Body of pancreas (tissue), 4 donors: ENCODE measurements at places on chromosomes 13 and 19. TPM values are rescaled to one million over a fixed set of nuclear protein-coding genes. Genes with fewer than 3 reads are reported as not detected.

DNA sequence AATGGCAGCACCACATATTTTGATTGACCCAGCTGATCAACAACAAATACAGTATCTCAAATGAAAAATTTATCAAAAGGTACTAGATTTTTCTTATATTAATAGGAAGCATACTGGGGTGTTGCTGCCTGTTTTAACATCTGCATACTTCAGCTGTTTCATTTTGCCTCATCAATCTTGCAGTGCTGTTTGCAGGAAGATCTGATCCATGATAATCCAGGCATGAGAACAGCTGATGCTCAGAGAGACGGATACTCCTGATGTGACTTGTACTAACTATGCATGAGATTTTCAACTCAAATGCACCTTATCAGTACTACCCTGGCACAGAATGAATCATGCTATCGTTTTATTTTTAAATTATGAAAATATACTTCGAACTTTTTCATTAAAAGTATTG is 2136.8 kb downstream of the PCDH9 start:
- no peaks in the 10 kb centered on the region for H3K27me3 ChIP-seq
- no peak for DNase-seq
- no peaks in the 10 kb centered on the region for H3K36me3 ChIP-seq
- H3K4me3 ChIP-seq = no peak overlapping the region
- no peak overlapping the region for H3K27ac ChIP-seq

DNA sequence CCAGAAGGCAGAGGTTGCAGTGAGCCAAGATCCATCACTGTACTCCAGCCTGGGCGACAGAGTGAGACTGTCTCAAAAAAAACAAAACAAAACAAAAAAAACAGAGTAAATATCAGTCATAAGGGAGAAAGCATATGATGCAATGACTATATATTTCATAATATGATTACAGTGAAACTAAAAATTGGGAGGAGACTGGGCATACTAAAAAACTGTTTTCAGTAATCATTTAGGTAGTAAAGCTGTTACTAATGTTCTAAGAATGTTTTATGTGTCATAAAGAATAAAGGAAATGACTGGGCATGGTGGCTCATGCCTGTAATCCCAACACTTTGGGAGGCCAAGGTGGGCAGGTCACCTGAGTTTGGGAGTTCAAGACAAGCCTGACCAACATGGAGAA is 15.9 kb downstream of the ZNF573 start:
- H3K36me3 ChIP-seq = no peaks in the 10 kb centered on the region
- no peak overlapping the region for H3K27ac ChIP-seq

DNA sequence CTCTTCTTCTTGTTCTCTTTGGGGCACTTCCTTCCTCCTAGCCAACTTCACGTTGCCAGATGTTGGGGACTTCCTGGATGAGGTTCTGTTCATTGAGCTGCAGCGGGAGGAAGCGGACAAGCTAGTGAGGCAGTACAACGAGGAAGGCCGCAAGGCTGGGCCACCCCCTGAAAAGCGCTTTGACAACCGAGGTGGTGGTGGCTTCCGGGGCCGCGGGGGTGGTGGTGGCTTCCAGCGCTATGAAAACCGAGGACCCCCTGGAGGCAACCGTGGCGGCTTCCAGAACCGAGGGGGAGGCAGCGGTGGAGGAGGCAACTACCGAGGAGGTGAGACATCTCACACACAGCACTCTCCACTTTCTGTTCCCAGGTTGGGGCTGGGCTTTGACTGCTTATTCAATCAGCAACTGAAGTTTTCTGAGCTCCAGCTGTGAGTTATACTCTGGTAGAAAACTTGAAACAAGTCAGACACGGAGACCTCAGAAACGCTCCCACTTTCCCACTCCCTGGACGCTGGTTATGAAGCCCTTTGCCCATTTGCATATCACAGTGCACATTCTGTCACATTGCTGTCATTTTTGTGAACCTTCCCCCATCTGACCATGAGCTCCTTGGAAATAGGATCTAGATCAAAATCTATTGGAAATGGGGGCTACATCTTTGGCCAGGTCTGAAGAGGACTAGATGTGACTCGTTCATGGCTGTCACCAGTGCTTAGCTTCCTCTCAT is 7.2 kb upstream of the CCDC97 start:
- no peaks in the 10 kb centered on the region for H3K27me3 ChIP-seq
- peaks cover 8% of the 10 kb centered on the region for H3K4me1 ChIP-seq
- H3K4me3 ChIP-seq = no peak overlapping the region

GRCh38 chr13:75687150-75687763 is 51.1 kb downstream of the LMO7 start:
- H3K27me3 ChIP-seq = no peaks in the 10 kb centered on the region
- DNase-seq = no peak
- no peaks in the 10 kb centered on the region for H3K4me1 ChIP-seq

DNA sequence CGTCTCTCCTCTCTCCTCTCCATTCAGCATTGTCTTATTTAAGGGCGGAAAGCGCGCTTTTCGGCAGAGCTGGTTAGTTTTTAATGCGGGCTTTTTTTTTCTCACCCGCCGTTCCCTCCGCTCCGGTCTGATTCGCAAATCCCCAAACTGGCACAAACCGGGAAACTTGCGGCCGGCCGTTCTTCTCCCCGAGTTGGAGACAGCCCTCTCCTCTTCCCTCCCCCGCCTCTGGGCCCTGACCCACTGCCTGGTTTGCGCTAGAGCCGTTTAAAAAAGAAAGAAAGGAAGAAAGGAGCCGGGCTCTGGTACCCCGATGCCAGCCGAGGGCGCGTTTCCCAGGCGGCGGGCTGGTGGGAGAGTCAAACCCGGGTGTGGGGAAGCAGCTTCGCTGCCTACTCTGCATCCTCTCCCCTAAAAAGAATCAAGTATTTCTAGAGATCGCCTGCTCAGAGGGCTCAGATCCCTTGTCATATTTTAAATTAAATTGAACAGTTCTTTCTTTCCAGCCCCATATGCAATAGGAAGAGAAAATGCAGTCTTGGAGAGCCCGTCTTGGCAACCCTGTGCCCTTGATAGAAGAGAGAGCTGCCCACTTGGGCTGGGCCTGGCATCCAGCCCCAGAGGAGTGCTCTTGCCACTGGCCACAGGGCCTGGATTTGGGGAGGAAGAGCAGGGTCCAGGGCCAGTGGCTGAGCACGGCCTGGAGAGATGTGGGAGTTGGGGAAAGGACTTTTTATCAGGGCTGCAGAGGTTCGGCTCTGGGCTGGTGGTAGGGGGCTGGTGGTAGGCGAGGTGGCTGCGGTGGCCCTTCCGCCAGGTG is 19.0 kb downstream of the NFIX start:
- no peak overlapping the region for H3K4me3 ChIP-seq
- no peaks in the 10 kb centered on the region for H3K36me3 ChIP-seq
- peaks cover 14% of the 10 kb centered on the region for H3K4me1 ChIP-seq
- H3K27me3 ChIP-seq = no peaks in the 10 kb centered on the region
- no peak for DNase-seq

GRCh38 chr19:50230379-50231351 is 27.2 kb downstream of the MYH14 start:
- no peak overlapping the region for H3K27ac ChIP-seq
- no peak for DNase-seq
- no peaks in the 10 kb centered on the region for H3K27me3 ChIP-seq
- H3K36me3 ChIP-seq = no peaks in the 10 kb centered on the region

GRCh38 chr19:13850910-13851733 is 25.8 kb upstream of the NANOS3 start:
- no peak overlapping the region for H3K4me3 ChIP-seq
- no peaks in the 10 kb centered on the region for H3K27me3 ChIP-seq
- H3K4me1 ChIP-seq = peaks cover 53% of the 10 kb centered on the region
- peak; percentile 91 for DNase-seq

DNA sequence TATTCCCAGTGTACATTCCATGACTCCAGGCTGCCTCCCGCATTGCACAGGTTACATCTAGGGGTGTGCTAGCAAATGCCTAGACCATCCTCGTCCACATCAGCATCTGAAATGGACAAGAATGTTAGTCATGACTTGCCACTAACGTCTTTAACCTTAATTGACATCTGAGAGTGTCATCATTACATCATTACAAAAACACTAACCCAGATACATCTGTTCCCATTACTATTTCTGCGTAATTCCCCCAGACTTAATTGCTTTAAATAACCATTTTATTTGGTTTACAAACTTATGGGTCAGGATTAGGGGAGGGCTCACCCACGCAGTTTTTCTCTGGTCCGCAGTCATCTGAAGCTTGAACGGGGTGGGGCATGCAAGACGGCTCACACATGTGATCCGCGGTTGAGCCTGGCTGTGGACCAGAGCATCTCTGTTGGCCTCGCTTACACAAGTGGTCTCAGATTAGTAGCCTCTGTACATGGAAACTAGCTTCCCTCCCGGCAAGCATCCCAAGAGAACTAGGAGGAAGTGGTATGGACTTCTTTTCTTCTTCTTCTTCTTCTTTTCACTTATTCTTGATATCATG is 15.9 kb downstream of the KL start:
- no peaks in the 10 kb centered on the region for H3K4me1 ChIP-seq
- no peak overlapping the region for H3K27ac ChIP-seq
- H3K36me3 ChIP-seq = no peaks in the 10 kb centered on the region
- no peaks in the 10 kb centered on the region for H3K27me3 ChIP-seq
- no peak overlapping the region for H3K4me3 ChIP-seq

The SUGT1 gene
- total RNA-seq = 12.5 TPM

The LRRC8E gene
- 2.6 TPM for total RNA-seq

The SLC10A2 gene
- total RNA-seq = not detected

The SERP2 gene
- total RNA-seq = 1.6 TPM
